GDM1 (cell line): ENCODE measurements at places on chromosomes 7 and 10.

DNA sequence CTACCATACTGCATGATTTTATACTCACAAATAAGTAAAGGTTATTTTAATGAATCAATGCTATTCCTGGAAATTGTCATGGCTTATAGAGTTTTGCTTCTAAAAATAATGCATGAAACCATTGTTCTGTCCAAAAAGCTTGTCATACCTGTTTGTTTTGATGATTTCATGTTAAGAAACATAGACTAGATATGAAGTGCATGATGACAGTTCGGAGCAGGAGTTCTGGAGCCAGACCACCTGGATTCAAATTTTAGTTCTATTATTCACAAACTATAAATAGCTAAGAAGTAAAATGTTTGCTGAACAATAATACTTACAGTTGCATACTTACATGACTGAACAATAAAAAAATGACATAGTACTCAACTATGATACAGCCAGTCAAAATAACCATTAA is 107.0 kb upstream of the AKR1E2 start:
- no peak for DNase-seq

GRCh38 chr10:6669269-6669859 is 89.3 kb upstream of the PRKCQ start:
- peak; percentile 39 for DNase-seq

DNA sequence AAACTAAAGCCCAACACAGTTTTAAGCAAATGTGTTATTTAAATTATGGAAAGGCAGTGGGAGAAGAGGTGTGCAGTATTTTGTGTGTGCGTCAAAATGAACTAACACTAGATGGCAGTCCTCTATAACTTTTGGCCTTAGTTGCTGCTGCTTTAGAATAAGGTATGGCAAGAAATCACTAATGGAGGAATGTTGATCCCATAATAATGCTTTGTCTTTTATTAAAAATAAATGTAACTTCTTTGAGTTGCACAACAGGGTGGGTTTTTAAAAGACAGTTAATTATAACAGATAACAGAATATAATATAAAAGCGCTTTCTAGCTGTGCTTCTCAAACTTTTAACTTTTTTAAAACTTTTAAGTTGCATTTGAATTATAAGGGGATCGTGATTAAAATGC is 56.4 kb downstream of the BBS9 start:
- peak; percentile 4 for DNase-seq

DNA sequence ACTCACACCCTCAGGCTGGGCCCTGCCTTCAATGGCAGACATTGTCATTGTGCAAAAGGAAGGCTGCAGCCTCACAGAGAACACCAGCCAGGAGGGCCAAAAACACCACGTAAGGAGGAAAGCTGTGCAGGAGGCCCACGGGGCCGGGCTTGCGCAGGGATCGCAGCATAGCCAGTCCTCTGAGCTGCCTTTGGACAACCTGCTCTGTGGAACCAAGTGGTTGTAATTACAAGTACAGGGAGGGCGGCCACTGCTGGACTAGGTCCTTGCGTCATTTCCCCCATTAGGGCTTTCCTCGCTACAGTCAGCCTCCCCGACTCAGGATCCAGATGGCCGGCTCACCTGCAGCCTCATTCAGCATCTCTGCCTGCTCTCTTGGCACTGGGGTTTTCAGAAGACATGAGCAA is 66.9 kb downstream of the FAM53B start:
- no peak for DNase-seq

- DNase-seq: no peak
Observed at GRCh38 chr10:110511734-110512449, 14.2 kb downstream of the DUSP5 start.
